MCF 10A (cell line): ENCODE measurements at places on chromosomes 2 and 18. TPM values are rescaled to one million over a fixed set of nuclear protein-coding genes. Genes with fewer than 3 reads are reported as not detected.
A peak's percentile ranks its signal among the peaks of the same experiment; 100 is the strongest.

Gene CPSF3
- total RNA-seq, result 51.0 and 51.6 TPM in 2 replicates

GRCh38 chr2:184367211-184367610 is 231.1 kb upstream of the ZNF804A start:
- DNase-seq, result no peak

Gene SFXN5
- total RNA-seq, result 6.0 and 8.0 TPM in 2 replicates

- DNase-seq, result no peak
These were observed 57.3 kb upstream of the CREB1 start for GRCh38 chr2:207472343-207473048.

DNA sequence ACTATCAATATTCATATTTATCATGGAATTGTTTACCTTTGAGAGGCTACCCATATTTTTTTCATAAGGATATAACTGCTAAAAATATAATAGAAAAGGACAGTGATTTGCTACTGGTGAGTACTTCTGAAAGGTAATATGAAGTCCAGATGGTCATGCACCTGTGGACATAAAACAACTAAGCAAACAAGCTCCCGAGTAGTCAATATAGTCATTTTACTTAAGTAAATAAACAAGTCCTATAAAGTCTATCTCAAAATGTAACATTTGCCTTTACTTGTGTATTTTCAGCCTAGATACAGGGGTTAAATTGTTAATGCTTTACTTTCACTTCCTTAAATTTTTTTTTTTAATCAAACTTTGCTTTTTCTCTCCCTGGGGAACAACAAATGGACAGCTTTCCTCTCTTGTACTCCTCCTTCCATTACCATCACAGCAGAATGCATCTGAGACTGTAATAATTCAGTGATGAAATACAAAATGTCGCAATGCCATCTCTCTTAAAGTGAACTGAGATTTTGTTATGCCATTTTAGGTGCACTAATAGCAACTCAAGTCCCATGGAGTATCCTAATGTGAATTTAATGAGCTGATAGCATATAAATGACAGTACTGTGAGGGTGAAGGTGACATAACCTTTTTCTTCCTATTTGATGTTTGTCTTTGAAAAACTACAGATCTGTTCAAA is 1325.4 kb upstream of the ZEB2 start:
- DNase-seq, result peak; percentile 50

DNA sequence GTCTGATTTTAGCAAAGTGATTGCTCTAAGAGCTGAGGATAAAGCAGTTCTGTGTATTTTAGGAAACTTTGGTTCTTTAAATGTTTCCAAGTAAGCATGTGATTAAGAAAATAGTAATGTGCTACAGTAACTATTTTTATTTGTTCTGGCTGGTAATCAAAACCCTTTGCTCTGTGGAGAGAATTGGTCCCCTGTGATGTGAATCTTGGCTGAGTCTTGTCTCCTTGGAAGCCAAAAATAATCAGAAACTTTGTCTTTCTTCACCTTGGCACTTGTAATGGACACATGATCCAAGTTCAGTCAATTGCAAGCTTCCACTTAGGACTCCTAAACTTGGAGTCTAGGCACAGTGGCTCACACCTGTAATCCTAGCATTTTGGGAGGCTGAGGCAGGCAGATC is 422.7 kb upstream of the CDH20 start:
- peak; percentile 17 for DNase-seq

DNA sequence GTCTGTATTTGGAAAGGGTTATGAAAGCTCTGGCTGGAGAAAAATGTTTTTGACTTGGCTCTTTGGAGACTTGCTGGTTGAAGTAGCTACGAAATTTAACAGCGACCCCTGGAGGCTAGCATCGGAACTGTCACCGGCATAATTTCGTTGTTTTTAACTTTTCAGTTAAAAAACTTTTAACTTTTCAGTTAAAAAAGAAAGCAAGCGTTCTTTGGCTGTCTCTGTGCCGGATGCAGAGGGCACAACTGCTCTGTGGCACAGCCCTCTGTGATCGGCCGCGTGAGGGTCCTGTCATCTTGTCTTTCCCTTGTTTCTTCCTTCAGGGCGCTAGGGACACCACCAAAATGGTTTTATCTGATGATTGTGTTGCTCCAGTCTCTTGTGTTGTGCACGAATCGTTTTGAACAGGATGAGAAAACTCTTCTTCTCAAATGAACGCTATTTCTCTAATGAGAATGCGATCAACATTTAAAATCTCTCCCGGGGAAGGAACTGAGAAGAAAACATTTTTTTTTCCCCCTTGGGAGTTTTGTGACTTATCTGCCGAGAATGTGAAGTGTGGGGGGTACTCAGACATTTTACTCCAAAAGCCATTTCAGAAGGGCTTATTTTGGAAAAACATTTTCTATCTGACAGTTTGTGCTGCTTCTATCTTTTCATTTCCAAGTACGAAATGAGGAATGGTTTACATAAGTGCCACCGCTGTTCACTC is 57.1 kb downstream of the ADCYAP1 start:
- DNase-seq, result peak; percentile 43

Gene PSD4
- total RNA-seq, result 9.6 and 13.2 TPM in 2 replicates

Gene SGPP2
- 33.3 and 47.4 TPM in 2 replicates for total RNA-seq

- peak; percentile 9 for DNase-seq
These were observed 78.6 kb downstream of the BARD1 start for GRCh38 chr2:214730800-214731407.

DNA sequence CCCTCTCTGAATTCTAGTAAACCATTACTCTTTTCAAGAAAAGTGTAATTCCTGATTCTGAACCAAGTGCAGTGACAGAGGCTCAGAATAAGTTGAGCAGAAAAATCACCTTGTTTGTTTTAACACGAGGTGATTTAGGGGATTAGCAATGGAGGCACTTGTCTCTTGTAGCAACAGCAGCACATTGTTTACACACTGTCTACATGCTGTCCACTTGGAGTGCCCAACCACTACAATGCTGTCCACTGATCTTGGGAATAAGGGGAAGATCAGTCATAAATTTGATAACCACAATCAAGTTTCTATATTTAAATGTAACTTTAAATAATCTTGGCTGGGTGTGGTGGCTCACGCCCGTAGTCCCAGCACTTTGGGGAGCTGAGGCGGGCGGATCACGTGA is 13.9 kb upstream of the RMND5A start:
- DNase-seq, result no peak

DNA sequence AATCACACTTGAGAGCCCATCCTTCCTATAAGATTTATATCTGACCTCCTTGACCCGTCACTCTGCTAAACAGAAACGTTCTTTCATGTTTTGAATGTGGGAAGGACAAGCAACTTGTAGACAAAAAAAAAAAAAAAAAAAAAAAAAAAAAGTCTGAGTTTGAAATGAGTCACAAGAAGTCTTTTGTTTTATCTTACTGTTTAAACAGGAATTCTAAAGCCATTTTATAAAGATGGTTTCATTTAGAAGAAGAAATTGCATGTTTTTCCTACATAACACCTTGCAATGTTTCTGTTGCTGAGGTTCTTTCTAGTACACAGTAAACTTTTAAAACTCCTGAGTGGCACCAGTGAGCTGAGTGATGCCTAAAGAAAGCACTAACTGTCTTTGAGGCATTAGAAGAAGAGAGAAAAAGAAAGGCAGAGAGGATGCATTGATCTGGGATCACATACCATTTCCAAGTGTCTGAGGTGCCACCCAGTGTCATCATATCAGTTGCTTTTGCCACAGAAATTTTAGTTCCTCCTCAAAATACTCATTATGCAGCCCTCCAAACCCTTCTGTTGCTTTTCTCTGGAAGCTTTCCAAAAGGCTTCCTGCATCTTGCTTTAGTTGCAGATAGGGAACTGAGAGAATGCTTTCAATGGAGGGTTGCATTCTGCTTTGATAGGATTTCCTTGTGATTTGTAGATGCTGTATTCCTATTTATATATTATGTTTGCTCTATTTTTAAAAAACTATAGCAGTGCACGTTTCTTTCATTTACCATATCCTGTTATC is 69.1 kb downstream of the ACVR2A start:
- DNase-seq, result no peak

Gene RAMP1
- total RNA-seq, result 4.3 and 11.2 TPM in 2 replicates

DNA sequence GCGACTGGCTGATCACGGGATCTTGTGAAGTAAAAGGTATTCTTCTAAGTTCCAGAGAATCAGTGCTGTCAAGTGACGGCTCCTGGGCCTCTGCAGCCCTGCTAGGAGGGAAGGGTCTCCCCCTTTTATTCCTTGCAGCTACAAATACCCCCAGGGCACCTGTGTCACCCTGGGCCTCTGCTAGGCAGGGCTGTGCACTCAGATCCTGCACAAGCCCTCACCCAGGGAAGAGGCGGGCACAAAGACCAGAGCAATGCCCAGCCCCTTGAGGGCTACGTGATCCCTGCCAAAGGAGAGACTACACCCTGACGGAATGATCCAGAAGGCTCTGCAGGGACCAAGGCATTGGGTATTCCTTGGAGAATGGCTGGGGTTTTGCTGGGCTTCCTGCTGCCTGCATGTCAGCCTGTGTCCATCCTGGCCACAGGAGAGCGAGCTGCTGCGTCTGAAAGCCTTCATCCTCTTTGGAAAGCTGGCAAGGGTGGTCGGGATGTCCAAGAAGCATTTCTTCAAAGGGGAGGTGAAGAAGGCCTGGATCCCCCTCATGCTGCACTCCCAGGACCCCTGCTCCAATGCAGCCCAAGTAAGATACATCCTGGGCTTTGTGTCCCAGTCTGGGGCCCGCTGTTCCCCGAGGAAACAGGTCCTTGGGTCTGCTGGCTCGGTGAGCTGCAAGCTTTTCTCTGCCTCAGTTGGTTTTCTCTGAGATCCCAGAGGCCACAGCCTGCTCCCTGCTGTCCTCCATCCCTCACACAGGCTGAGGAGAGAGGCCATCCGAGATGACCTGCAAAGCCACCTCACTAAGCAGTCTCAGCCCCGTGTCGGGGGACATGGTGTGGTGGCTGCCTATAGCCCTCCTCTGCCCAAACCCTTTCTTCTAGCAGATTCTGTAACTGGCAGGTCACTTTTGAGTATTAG is 24.9 kb downstream of the HJURP start:
- DNase-seq, result no peak

DNA sequence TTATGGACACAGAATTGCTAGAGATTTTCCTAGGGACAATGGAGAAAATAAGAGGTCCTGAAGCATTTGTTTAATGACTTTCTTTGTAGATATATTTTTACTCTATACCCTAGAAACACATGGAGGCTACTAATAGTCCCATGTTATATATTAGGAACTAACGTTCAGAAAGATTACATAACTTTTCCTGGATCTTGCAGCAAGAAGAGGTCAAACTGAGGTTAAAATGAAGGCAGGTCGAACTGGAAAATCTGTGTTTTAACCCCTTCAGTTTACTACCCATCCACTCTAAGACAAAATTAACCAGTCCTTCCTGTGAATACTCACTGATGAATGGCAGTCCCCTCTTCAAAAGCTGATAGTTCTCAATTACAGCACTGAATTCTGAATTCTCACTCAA is 1415.8 kb upstream of the CELF4 start:
- peak; percentile 5 for DNase-seq

- no peak for DNase-seq
These were observed 129.9 kb downstream of the L3MBTL4 start for GRCh38 chr18:6284761-6285160.

Gene NLRC4
- total RNA-seq, result 0.12 and 0.27 TPM in 2 replicates

DNA sequence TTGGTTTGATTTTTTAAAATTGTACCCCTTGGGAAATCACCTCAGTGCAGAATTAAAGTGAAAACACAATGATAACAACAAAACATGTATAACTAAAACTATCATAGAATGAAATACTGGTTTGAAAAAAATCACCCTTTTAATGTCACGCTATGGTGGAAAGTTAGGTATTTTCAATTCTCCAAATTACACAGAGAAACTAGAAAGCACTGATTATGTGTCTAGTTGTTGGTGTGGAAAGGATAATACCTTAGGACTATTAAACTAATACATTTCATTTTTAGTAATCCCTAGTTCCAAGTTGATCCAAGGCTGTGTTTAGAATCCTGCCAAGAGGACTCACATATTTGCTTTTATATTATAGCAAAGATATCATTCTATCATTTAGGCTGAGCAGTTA is 71.2 kb downstream of the NUP35 start:
- DNase-seq, result no peak
